Activated CD4-positive, alpha-beta T cell treated with anti-CD3 and anti-CD28 coated beads, Interleukin-2, amount 50 U/mL, for 1 hour (primary cell): ENCODE measurements at places on chromosomes 11 and 22.

GRCh38 chr11:39365809-39366436 lies 2093.5 kb downstream of the LRRC4C start:
- DNase-seq, result no peak

DNA sequence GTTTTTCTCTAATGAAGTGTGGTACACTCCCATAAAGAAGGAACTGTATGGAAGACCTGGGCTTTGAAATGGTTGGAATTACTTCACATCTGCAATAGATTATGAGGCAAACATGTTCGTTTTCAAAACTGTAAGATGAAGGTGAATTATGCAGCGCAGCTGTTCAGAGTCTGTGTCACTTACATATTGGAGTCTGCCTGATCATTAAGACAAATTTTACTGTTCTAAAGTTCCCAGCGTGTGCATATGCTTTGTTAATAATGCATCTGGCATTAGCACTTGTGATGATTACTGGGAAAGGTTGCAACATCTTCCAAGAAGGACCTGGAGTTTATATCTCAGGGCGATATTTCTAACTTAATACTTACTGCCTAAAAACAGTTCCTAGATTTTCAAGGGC lies 255.2 kb upstream of the ZC3H12C start:
- no peak for DNase-seq

- no peak for DNase-seq
Measured at GRCh38 chr22:42430528-42431125, 1.6 kb downstream of the NFAM1 start.

DNA sequence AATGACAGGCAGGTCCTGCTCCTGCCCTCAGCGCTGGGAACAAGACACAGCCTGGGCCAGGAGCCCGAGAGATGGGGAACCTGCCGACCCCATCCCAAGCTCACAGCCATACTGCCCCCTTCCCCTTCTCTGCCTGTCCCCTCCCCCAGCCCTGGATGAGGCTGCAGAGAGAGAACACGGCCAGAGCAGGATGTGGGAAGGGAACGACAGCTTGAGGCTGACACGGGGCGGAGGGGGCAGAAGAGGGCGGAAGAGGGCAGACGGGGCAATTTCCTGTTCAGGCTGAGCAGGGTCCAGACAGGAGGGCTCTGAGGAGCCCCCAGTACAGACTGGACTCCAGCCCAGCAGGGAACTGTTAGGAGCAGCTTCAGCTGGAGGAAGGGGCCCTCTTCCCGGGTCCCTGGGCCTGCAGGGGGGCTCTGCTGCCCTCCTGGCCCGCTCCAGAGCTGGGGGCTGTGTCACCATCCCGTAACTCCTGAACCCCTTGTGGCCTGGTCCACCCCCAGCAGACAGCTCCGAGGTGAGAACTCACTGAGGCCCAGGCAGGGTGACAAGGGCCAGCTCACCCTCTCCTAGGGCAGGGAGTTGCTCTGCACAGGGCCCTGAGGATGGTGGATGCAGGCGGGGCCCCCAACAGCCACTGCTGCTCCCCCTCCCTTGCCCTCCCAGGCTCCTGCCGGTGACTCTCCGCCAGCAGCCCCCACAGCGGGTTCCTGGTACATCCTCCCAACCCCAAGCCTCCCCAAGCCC lies 5.7 kb downstream of the CTSD start:
- DNase-seq, result peak; percentile 30

- no peak for DNase-seq
Measured at GRCh38 chr11:78742430-78742829, 167.8 kb upstream of the NARS2 start.

GRCh38 chr11:25317216-25317615 lies 820.4 kb downstream of the LUZP2 start:
- DNase-seq, result no peak

- no peak for DNase-seq
Measured at GRCh38 chr11:4032097-4032496, 62.5 kb upstream of the RRM1 start.

- DNase-seq, result no peak
Measured at GRCh38 chr11:129578006-129578405, 202.4 kb downstream of the BARX2 start.

DNA sequence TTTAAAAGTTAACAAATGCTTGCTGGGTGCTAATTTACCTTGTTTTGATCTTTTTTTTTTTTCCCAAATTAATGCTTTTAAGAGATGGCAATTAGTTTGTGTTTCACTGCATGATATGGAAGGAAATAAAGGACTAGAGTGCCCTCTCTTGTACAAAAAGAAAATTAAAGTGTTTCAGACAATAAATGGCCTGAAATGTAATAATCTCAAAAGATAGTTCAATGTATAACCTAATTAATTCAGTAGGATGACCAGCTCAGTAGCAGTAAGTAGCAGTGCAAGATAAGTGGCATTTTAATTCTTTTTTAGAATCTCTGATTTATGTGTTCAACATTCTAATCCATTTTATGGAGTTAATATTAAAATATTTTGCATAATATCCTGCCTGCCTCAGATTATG lies 39.9 kb upstream of the MYO18B start:
- no peak for DNase-seq

- no peak for DNase-seq
Measured at GRCh38 chr22:23415490-23415851, 164.6 kb downstream of the IGLL1 start.

DNA sequence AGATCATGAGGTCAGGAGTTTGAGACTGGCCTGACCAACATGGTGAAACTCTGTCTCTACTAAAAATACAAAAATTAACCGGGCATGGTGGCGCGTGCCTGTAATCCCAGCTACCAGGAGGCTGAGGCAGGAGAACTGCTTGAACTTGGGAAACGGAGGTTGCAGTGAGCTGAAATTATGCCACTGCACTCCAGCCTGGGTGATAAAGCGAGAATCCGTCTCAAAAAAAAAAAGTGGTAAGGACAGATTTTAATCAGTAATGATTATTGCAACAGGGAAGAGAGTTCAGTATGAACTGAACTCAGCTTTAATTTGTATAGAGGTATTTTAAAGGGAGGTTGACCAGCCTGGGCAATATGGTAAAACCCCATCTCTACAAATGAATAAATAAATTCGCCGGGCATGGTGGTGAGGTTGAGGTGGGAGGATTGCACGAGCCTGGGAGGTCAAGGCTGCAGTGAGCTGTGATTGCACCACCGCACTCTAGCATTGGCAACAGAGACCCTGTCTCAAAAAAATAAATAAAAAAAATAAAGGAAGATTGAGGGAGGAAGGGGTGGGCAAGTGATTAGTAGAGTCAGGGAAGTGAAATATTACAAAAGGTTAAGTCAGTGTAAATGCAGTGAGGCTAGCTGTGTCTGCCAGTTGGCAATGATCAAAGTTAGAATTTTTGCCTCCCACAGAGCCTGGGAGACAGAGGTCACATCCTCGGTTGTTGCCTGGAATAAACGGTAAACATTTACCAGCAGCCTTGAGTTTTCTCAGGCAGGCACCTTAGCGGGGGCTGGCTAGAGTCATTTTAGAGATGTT lies 2.6 kb upstream of the MCM5 start:
- DNase-seq, result no peak

- no peak for DNase-seq
Measured at GRCh38 chr11:65150509-65151299, 16.4 kb upstream of the SYVN1 start.

DNA sequence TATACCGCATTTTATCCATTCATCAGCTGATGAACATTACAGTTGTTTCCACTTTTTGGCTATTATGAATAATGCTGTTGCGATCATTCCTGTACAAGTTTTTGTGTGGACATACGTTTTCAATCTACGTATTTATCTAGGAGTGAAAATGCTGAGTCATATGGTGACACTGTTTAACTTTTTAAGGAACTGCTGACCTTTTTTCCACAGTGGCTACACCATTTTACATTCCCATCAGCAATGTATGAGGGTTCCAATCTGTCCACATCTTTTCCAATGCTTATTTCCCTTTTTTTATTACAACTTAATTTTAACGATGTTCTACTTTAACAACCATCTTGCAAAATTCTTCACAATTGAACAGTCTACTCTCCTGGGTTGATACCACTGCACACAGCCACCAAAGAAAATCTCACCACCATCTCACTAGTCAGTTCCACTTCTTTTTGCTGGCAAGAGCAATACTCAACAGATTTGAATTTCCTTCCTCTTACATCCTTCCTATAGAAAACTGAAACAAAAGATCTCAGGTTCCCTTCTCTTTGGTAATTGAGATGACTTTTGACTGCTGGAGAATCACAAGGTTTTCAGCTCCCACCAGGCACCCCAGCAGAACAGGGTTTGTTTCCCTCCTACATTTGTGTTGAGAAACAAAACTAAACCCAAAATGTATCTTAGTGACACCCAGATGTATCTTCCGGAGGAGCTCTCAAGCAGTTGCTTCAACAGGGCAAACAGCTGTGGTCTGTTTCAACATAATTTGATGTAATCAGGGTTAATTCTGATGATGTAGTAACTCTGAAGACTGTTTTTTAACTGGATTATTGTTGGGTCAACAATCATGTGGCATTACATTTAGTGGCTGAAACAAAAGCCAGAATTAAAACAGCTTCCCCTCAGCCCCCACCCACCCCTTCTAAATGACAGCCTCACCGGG lies 7.0 kb upstream of the GAB2 start:
- DNase-seq, result no peak

GRCh38 chr11:96063053-96063452 lies 139.1 kb upstream of the MTMR2 start:
- DNase-seq, result no peak

DNA sequence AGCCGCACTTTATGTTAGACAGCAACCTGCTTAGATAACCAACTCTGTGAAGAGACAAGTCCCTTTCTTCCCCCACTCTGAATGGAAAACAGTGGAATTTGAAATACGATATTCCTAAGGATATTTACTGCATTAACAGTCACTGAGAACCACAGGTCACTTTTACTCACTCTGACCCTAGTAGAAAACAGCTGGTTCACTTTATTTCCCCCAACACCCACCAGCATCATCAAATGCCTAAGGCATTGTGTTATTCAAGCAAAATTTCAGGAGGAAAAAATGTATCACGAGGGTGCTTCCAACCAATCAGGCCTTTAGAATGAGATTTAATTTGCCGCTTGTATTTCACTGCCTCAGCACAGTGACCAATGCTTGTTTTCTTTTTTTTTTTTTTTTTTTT lies 1134.1 kb upstream of the CCDC90B start:
- no peak for DNase-seq

DNA sequence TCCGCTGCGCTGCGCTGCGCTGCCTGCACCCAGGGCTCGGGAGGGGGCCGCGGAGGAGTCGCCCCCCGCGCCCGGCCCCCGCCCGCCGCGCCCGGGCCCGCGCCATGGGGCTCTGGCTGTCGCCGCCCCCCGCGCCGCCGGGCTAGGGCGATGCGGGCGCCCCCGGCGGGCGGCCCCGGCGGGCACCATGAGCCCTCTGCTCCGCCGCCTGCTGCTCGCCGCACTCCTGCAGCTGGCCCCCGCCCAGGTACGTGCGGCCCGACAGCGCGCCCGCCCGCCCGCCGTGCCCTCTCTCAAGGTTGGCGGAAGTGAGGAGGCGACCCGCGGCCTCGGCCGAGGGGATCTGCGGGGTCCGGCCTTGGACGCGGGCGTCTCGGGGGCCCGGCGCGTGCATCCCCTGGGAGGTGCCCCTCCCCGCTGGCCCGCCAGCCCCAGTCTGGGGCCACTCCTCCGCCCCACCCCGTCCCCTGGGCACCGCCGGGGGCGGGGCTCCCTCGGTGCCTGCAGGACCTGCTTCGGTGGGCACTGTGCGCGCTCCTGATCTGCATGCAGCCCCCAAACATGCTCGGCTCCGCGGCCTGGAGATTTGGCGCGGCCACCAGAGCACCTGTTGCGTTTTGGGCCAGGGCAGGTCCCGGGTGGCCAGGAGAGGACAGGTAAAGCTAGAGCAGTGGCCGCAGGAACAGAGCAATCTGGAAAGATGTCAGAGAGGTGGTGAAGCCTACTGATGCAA lies 429 bp downstream of the VEGFB start:
- peak; percentile 34 for DNase-seq

GRCh38 chr22:40533712-40534378 lies 102.7 kb downstream of the MRTFA start:
- peak; percentile 47 for DNase-seq

- no peak for DNase-seq
Measured at GRCh38 chr11:94457118-94458029, 36.3 kb downstream of the MRE11 start.

DNA sequence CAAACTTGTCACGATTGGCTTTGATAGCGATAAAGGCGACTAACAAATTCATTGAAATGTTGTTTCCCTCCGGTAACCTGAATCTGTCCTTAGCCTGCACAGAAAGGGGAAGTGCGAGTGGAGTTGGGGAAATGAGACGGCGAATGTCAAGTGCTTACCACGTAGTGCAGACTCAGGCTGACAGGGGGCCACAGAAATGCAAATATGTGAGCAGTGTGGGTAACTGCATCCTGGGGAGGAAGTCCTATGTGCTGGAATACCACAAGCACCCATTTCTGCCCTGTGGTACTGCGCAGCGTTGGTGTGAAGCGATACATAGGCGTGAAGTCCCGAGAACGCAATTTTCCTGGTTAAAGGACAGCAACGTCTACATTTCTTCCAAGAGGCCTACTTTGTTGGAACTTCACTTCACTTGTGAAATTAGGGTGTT lies 869 bp upstream of the EIF4ENIF1 start:
- DNase-seq, result peak; percentile 35

GRCh38 chr11:128389461-128389976 lies 197.8 kb downstream of the ETS1 start:
- no peak for DNase-seq

DNA sequence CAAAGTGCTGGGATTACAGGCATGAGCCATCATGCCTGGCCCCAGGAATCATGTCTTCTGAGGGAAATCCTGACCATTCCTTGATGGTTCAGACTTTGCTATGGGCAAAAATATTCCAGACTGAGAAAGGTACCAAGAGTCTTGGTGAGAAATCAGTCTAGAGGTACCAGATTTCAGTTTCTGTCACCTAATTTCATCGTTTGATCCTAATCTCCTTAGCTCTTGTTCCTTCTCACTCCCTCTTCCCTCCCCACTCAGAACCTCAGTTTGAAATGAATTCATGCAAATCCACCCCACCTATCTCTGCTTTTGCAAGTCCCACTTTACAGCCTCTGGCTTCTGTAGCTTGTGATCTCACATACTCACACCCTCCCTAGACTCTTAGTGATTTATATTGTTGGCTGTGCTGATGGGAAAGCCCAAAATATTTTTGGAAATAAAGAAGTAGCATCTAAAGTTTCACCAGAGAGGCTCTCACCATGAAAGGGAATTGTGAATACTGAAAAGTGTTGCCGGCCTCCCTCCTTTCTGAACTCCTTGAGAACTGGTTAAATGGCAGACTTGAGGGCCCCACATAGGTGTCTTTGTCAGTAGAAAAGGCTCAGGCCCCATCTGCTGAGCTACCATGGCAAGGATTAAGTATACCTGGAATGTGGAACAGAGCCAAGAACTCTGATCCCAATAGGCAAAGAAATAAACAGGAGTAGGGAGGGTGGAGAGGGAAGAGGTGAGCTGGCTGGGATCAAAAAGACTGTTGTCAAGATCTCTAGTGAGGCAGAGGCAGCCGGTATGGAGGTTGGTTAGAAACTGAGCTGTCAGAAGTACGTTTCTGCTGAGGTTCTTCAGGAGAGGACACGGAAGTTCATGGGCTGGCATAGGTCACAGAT lies 190.5 kb upstream of the MTMR2 start:
- DNase-seq, result no peak

- DNase-seq, result no peak
Measured at GRCh38 chr11:133710241-133710640, 135.1 kb downstream of the SPATA19 start.
